ENCODE measurements at places on chromosomes 1 and 21.

GRCh38 chr1:186218654-186219352 lies 156.2 kb downstream of the TPR start:
- DNase-seq: no peak

DNA sequence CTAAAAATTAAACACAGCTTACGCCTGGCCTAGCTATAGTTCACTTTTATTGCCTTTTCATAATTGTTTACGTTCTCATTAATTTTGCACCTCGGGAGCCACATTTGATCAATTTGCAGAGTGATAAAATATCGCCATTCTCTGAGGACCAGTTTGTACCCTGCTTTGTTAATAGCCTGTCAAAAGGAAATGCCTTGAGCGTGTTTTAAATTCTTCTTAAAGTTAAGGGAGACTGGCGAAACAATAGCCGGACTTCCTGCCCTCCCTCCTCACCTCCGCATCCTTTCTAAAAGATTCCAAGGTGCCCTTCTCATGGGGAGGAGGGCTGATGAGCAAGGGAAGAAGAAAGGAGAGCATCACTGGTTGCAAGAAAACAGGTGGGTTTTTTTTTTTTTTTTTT lies 271.6 kb downstream of the KCNJ6 start:
- DNase-seq: no peak

DNA sequence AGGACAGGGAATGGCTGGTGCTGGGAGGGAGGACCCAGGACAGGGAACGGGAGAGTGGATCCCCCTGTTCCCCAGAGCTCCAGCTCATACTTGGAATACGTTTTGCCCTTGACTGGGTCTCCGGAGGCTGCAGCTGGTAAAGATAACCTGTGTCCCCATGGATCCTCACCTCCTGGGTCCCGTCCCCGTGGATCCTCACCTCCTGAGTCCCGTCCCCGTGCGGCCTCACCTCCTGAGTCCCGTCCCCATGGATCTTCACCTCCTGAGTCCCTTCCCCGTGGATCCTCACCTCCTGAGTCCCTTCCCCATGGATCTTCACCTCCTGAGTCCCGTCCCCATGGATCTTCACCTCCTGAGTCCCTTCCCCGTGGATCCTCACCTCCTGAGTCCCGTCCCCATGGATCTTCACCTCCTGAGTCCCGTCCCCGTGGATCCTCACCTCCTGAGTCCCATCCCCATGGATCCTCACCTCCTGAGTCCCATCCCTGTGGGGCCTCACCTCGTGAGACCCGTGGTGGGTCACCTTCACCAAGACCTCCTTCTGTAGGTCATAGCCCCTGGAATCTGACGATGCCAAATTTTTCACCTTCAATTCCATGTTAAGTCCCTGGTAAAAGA lies 61.4 kb downstream of the SCCPDH start:
- no peak for DNase-seq

GRCh38 chr1:75124510-75124909 lies 9.7 kb upstream of the LHX8 start:
- no peak for DNase-seq

- DNase-seq: no peak
Measured at GRCh38 chr1:197438010-197438790, 170.1 kb downstream of the CRB1 start.

GRCh38 chr1:2086446-2087078 lies 36.4 kb downstream of the PRKCZ start:
- no peak for DNase-seq

GRCh38 chr1:26022404-26022779 lies 817 bp downstream of the EXTL1 start:
- DNase-seq: no peak

DNA sequence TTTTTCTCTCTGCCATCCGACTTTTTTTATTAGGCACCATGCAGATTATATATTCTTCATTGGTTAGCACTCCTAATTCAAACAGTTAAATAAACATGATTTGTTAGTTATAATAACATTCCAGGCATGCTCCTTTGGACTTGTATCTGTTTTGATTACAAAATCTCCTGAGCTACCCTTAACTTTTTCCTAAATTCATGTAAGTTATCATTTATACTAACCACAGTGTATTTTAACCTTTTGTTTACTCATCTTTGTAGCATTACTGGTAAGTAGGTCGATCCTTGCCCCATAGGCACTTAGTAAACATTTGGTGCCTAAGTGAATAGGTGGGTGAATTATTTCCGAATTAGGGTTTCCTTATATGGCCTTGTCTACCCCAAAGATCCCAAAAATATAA lies 43.8 kb downstream of the MIER1 start:
- no peak for DNase-seq

GRCh38 chr1:200298242-200298641 lies 111.6 kb downstream of the ZNF281 start:
- no peak for DNase-seq

- no peak for DNase-seq
Measured at GRCh38 chr1:224245188-224245587, 62.1 kb downstream of the DEGS1 start.

DNA sequence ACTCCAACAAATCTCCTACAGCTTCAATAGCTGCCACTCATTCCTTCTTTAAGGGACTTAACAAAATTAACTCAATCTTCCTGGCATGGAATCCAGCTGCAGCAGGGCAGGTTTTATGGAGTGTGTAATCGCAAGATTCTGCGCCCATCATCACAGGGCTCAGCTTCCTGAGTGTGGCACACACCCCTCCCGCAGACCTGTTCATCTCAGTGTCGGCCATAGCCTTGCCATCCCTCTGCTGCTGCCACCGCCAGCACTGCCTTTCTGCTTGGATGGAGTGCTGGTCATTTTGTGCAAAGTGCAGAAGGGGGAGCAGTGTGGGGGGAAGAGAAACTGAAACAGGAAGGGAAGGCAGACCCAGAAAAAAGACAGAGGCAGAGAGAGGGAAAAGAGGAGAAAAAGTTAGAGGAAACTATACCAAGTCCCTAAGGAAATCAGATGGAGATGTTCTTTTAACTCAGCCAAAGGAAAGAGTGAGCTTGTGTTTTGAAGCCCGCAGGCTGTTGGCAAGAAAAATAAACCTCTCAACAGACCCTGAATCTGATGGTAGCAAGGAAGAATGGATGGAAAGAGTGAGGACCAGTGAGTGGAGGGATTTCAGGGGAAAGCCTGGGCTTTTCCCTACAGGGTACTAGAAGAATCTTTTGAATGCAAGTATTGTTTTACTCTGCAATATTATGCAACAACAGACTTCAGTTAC lies 324.2 kb downstream of the SEC16B start:
- DNase-seq: no peak

- no peak for DNase-seq
Measured at GRCh38 chr1:209356976-209357377, 226.5 kb upstream of the CAMK1G start.

DNA sequence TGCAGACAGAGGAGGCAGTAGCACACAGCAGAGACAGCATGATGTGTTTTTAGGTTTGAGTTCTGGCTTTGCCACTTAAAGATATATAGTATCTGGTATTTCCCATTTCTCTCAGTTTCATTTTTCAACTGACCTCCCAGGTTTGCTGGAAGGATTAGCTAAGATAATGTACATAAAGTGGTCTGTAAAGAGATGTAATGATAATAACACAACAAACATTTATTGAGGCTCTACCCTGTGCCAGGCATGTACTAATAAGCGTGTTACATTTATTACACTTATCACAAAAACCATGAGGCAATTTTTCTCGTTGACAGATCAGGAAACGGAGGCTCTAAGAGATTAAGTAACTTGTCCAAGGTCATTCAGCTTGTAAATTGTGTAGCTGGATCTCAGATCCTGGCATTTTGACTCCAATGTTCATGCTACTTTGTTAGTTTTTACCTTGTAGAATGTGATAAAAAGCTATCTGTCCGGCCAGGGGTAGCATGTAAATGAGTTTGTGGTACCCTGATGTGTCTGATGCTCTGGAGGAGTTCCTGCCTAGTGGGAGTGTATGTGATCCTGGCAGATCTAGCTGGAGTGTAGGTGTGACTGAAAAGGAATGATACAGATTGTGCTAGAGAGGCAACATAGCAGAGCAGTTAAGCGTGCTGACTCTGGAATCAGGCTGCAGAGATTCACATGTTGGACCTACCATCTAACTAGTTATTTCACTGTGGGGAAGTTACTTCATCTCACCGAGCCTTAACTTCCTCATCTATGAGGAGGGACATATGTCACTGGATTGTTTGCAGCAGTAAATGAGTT lies 146.6 kb downstream of the VPS13D start:
- no peak for DNase-seq

- DNase-seq: no peak
Measured at GRCh38 chr1:180862305-180862704, 50.4 kb upstream of the KIAA1614 start.

DNA sequence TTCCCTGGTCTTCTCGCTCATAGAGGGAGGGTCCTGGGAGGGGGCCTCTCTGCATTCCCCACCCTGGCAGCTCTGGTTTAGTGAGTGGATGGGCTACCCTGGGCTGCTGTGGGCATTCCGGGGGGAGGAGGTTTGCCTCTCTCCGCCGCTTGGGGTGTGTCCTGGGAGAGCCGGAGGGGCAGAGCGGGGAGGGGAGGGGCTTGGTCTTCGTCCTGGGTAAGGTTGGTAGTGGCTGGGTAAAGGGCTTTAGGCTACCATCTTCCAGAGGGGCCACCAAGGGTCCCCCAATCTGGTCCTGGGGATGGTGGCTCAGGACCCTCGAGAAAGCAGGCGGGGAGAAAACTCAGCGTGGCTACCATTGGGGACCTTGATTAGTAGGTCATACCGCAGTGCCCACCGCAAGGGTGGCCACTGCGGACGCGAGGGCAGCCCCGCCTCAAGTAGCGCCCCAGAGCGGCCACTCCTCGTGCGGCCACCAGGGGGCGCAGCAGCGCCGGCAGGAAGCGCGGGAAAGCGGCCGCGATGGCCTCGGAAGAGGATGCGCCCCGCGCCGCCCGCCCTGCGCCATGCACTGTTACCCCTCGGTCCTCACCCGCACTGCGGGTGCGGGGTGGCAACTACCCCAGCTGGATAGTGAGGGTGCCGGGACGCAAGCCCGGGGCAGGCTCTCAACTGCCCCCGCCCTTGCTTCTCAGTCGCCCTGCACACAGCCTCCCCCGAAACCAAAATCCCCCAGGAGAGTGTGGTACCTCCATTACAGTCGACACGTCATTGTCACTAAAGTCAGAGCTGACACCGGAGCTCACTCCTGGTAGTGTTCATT lies 44.1 kb upstream of the SLC25A33 start:
- peak; percentile 53 for DNase-seq

- DNase-seq: no peak
Measured at GRCh38 chr1:105427543-105427942, 1628.9 kb upstream of the PRMT6 start.
